ENCODE measurements at places on chromosomes 12 and 14.

GRCh38 chr14:75970989-75971388, 10.8 kb downstream of the TGFB3 start:
- DNase-seq = no peak

DNA sequence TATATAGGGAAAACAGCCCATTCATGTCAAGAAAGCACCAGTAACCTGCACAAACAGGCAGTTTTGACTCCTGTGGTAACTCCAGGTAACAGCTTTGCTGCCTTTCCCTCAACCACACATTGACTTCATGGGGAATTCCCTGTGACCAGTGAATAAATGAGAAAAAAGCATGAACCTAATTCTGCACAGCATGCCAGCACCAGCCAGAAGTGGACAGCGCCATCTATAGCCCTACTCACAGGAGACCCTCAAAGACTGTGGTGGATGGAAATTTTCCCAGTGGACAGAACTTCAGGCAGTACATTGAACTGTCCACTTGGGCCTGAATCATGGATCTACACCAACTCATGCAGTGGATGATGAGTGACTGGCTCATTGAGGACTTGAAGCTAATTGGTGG, 152.1 kb downstream of the SLC8A3 start:
- no peak for DNase-seq

DNA sequence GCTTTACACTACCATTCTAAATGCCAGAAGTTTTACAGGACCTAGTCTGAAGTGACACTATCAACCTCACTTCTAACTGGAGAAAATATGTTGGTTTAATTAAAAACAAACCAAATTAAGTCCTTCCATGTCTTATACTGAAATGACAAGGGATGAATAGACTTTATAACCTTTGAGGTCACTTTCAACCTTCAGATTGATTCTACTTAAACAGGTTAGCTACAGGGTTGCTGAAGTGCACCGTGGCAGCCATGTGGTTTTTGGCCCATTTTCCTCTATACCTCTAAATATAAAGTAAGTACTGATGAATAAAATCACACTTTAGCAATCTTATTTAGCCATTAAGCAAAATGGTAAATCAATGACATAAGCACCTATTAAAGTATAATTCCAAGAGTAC, 3.9 kb downstream of the SLC38A2 start:
- DNase-seq = no peak

DNA sequence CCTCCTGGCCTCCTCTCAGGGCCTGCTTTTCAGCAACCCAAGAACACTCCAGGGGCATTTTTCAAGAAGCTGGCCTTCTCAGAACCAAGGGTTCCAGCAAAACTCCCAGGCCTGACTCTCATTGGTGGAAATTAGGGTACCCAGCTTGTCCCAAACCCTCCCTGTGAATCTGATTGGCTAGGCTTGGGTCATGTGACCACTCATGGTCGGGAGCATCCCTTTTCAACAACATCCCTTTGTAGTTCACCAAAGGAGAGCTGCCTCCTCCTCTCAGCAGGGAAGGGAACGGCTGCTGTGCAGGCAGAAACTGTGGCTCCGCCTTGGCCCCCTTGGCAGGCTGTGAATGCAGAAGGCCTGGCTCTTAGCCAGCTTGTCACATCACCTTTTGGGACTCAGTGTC, 94.5 kb downstream of the AACS start:
- no peak for DNase-seq

GRCh38 chr14:51457843-51458562, 193.7 kb upstream of the FRMD6 start:
- DNase-seq = no peak

DNA sequence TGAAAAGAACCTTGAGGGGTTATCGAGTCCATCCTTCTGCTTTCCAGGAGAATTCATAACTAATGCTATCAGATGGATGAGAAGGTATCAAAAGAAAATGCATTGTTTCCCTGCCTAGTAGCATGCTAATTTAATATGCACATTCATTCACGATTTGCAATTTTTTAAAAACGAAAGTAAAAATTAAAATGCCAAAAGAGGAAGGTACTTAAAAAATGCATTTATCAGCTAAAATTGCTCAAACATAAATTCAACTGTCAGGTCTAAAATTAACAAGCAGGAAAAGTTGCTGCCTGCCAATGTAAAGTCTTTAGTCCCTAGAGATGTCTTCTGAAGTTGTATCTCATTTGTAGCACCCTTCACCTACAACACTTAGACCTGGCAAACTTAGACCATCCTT, 7.9 kb downstream of the ATF7 start:
- DNase-seq = no peak

GRCh38 chr14:95274874-95275273, 44.8 kb downstream of the CLMN start:
- DNase-seq = no peak

DNA sequence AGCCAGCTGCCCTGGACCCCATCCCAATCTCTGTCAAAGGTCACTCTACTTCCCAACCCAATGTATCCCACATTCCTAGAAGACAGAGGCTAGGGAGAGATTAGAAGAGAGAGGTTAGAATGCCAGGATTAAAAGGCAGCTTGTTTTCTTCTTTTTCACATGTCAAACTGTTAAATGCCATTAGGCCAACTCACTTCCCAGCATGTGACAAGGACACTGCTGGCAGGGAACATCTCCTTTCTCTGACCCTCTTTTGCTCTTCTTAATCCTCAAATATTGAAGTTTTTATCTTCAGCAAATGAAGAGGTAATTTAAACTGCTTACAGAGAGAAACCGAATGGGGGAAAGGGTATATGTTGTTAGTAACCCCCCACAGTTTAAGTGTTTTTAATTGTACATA, 89.1 kb downstream of the BBS10 start:
- no peak for DNase-seq

DNA sequence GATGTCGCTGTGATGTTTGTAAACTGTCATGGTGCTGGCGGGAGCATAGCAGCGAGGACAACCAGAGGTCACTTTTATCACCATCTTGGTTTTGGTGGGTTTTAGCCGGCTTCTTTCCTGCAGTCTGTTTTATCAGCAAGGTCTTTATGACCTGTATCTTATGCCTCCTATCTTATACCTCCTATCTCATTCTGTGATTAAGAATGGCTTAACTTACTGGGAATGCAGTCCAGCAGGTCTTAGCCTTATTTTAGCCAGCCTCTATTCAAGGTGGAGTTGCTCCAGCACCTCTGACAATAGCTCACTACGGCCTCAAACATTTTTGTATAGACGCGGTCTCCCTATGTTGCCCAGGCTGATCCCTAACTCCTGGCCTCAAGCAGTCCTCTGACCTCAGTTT, 53.7 kb downstream of the B4GALNT3 start:
- DNase-seq = no peak

- no peak for DNase-seq
Measured at GRCh38 chr12:129080391-129080790, 227.1 kb downstream of the GLT1D1 start.

All from activated T-cell treated with anti-CD3 and anti-CD28 coated beads for 1 hour (primary cell).